Fibroblast of pulmonary artery (primary cell): ENCODE measurements at places on chromosomes 1 and 21.

- DNase-seq, result no peak
These were observed 43.1 kb downstream of the ZNF281 start for GRCh38 chr1:200366577-200367253.

DNA sequence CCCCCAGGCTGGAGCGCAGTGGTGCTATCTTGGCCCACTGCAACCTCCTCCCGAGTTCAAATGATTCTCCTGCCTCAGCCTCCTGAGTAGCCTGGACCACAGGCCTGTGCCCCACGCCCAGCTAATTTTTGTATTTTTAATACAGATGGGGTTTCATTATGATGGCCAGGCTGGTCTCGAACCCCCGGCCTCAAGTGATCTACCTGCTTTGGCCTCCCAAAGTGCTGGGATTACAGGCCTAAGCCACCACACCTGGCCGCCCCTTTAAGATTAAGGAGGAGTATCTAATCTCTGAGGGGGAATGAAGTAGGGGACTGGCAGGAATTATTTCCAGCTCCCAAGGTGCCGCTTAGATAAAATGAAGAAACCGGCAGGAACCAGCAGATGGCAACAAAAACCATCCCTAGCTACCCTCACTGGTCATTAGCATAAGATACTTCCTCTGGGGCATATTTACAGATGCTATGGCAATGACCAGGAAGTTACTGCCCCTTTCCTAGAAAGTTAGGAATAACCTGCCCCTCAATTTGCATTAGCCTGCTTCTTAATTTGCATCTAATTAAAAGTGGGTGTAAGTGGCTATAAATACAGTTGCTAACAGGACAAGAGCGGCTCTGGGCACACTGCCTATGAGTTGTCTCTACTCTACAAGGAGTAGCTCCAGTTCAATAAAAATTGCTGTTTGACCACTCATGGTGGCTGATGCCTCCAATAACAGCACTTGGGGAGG lies 7.1 kb upstream of the NSUN4 start:
- peak; percentile 57 for DNase-seq

- no peak for DNase-seq
These were observed 21.2 kb upstream of the NUF2 start for GRCh38 chr1:163300568-163300967.

DNA sequence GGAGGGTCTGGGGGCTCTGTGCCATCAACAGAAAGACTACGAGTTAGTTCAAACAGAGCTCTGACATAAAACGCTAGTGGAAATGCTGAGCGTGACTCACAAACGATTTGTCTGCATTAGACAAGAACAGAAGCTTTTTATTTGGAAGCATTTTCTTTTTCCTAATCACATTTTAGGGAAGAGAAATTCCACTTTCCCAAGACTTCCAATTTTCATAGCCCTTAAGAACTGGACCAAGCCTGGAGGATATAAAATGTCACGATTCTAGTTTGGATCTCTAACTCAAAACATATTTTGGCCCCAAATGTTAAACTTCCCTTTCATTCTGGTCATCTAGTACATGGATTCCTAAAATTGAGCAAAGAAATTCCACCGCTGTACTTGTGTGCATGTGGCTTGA lies 320.0 kb downstream of the PCP4 start:
- DNase-seq, result no peak

- no peak for DNase-seq
These were observed 177.6 kb upstream of the OLFM3 start for GRCh38 chr1:102174259-102174863.

- no peak for DNase-seq
These were observed 18.1 kb upstream of the LSM10 start for GRCh38 chr1:36415661-36416326.

GRCh38 chr1:108038653-108039236 lies 73.8 kb upstream of the VAV3 start:
- no peak for DNase-seq

- peak; percentile 82 for DNase-seq
These were observed 445.9 kb downstream of the SETD4 start for GRCh38 chr21:35614396-35614921.

DNA sequence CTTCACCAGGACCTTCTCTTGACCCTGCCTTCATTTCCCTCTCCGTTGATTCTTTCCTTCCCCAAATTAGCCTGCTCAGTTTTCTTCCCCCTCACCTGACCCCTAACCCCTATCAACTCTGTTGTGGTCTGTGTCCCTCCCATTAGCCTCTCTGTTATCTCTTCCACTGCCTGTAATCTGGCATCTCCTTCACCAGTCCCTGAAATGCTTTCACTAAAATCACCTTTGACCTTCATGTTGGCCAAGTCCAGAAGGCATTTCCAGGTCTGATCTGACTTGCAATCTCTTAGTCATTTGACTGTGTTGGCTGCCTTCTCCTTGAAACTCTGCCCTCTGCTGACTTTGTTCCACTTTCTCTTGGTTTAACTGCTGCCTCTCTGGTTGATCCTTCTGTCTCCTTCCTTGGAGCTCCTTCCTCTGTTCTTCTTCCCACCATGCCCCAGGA lies 28.2 kb downstream of the ATP8B2 start:
- peak; percentile 69 for DNase-seq

DNA sequence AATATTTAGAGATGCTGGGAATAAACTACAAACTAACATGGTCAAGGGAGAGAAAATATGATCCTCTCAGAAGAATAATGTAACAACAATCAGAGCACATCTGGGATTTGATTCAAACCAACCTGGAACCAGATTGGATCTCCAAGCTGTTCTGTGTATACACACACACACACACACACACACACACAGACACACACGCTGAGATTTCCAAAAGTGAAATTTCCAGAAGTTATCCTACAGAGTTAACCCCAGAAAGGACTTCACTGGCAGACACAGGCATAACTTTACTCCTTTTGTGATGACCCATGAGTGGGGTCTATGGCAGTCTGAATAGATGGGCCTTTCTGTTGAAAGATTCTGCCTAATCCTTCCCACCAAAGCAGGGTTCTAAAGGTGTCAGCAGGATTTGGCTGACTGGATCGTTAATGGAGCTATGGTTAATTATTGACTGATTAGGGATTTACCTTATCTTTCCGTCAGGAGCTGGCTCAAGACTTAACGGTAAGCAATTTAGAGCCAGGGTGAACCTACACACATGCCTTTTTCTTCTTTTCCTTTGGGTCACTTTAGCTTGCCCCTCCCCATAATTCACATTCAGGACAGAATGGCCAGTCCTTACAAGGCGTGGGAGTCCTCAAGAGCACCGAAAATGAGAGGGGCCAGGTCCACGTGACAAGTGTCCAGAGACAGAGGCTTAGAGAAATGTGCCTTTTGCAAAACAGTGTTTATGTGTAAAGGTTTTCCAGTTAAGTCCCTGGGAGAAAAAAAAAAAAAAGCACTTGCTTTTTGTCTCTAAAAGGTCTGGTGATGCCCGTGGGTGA lies 10.9 kb upstream of the PROX1 start:
- DNase-seq, result no peak

- DNase-seq, result no peak
These were observed 898 bp upstream of the PTGS2 start for GRCh38 chr1:186681121-186681520.

GRCh38 chr1:154943649-154944400 lies 7.3 kb upstream of the PMVK start:
- peak; percentile 38 for DNase-seq

DNA sequence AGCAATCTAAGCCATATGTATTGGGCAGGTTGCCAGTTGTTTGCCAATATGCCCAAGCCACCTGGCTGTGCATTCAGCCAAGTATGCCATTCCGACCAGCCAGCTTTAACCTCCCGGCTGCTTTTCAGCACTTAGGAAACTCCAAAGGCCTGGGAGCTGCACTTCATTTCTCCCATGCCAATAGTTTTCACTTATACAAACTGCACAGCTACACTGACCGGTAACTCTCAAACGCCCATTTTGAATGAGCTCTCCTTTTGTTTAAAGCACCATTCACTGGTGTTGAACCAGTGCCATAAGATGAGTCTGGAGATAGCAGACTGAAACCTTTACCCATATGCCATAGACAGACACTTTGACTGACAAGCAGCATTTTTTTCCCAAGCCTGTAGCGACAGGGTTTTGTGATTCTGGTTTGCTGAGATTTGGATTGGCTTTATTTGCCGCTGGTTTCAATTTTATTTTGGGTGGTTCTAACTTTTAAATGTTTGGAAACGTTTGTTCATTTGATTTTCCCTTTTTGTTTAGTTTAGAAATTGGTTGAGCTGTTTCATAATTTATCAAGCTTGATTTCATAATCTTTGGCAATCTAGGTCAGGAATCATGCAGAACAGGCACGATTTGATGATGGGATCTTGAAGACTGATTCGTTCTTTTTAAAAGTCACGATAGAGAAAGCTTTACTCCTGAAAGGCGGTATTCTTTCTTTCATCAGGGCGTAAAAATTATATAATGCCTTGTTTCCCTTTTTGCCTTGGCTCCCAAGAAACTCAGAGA lies 144.6 kb downstream of the NFIA start:
- DNase-seq, result no peak

- no peak for DNase-seq
These were observed 126.6 kb downstream of the URB2 start for GRCh38 chr1:229752679-229753078.

GRCh38 chr1:1348420-1349255 lies 580 bp downstream of the DVL1 start:
- peak; percentile 50 for DNase-seq

GRCh38 chr1:66416295-66416694 lies 117.7 kb upstream of the SGIP1 start:
- DNase-seq, result peak; percentile 55

- no peak for DNase-seq
These were observed 39.0 kb upstream of the BACE2 start for GRCh38 chr21:41128981-41129380.

DNA sequence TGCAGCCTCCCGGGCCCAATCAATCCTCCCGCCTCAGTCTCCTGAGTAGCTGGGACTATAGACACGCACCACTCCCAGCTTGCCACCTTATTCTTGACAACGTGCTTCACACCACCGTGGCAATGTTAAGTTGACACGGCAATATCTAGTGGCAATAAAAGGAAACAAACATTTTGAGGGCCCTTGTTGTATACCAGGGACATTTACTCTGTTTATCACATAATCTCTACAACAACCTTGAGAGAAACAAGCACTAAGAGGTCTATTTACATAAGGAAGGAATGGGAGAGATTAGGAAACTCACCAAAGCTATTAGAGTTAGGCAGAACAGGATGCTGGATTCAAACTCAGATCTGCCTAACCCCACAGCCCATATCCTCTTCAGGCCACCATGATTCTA lies 3.1 kb downstream of the KLHDC8A start:
- DNase-seq, result no peak

DNA sequence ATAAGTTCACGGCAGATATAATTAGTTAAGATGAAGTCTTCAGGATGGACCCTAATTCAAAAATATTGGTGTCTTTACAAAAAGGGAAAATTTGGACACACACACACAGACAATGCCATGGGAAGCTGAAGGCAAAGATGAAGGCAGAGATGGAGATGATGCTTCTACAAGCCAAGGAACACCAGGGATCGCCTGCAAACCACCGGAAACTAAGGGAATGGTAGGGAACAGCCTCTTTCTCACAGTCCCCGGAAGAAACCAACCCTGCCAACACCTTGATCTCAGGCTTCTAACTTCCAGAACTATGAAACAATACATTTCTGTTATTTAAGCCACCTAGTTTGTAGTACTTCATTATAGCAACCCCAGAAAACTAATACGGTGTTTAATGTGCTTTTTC lies 15.1 kb upstream of the SERTAD4 start:
- no peak for DNase-seq
